Skeletal muscle cell (primary cell): ENCODE measurements at places on chromosomes 4 and X.

GRCh38 chrX:97860226-97860625, 976.5 kb downstream of the RPA4 start:
- peak; percentile 20 for DNase-seq

DNA sequence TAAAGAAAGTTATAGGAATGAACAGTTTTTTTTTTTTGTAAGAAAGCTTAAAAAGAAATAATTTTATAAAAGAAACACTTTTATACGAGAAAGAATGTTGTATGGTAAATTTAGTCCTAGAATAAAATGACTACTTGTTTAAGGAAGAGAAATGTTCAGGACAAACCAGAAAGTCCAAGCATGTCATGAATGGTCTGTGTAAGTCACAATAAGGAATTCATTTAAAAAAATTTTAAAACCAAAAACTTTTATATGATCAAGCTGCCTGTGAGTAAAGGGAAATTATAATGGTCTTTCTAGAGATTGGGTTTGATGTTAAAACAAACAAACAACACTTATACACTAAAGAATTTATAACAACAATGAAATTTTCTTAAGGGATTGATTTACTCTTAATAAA, 858.9 kb upstream of the PCDH7 start:
- DNase-seq, result no peak

GRCh38 chr4:87851332-87851731, 18.6 kb downstream of the MEPE start:
- no peak for DNase-seq

- no peak for DNase-seq
Observed at GRCh38 chr4:106370214-106370613, 1.6 kb upstream of the GIMD1 start.

DNA sequence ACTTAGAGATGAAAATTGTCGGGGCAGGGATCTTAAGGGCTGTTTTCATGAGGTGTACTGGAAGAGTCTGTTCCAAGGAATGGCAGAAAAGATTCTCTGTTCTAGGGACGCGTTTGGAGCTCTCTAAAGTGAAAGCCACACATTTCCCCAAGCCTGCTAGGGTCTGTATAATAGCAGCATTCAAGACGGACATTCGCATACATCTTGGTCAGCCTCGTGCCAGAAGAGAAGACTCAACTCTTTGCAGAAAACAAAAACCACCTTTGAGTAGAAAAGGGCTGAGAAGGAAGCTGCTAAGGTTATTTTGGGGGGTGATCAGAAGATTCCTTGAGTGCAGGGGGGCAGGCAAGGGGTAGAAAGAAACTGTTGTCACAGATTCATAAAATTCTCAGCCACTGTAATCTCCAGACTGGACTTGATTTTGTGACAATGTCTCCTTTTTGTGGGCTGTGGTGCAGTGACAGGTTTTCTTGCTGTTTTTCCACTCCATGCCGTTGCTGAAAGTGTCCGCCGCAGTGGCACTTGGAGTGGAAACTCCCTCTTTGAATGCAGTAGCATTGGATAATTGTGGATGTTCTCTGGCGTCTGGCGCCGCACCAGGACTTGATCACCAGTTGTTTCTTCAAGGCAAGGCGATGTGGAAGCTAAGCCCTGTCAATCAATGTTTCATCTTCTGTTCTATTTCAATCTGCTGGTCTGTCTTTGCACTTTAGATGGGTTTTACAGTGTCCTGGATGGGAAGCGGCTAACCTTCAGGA, 2.9 kb downstream of the GYG2 start:
- DNase-seq, result no peak

- no peak for DNase-seq
Observed at GRCh38 chrX:129719931-129720530, 18.7 kb upstream of the XPNPEP2 start.

DNA sequence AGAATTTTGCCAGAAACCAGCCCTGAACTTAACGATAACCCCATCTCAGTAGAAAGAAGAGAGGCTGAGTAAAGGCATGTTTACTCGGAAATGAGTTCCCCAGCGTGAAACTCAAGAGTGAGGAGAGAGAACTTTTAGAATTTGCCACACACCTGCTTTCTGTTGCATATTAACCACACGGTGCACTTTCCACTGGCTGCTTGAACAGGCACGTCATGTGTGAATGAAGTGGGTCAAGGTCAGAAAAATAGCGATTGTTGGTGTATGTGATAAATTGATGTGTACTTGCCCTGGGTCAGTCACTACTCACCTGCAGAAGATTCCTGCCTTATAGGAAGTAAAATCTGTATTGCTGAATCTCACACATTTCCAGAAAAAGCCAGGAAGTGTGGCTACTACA, 395.7 kb downstream of the TRIML1 start:
- DNase-seq, result no peak

GRCh38 chrX:64394874-64395567, at the start of gene MTMR8:
Gene MTMR8 (minus strand): TSS chrX:64395452. CDS start chrX:64395363, 89 bp downstream.
- DNase-seq, result no peak

GRCh38 chr4:173189117-173189693, 20.6 kb downstream of the GALNT7 start:
- DNase-seq, result no peak

DNA sequence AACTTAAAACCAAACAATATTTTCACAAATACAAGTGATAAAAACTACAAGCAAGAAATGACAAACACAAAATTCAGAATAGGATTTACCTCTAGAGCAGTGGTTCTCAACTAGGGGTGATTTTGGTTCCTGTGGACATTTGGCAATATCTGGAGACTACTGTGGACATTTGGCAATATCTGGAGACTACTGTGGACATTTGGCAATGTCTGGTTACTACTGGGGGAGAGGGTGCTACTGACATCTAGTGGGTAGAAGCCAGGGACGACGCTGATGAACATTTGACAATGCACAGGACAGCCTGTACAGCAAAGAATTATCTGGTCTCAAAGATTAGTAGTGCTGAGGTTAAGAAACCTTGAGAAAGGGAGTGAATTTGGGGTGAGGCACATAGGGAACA, 169.8 kb downstream of the CLCN4 start:
- DNase-seq, result peak; percentile 23

DNA sequence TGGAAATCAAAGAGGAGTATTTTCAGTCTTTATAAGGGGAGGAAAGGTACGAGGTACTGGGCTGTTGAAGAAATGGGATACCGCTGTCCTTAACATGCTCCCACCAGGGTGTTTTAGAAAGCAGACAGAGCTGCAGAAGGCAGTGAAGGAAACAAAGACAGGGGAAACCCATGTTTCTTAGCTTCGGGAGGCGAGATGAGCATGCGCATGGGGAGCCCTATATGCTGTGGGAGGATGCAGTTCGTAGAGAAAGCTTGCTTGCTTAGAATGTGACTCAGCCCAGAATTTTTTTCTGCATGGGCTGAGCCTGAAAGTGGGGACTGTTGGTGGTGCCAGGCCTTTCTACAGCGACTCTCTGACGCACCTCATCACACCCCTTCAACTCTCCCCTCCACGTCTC, 28.8 kb upstream of the SCOC start:
- no peak for DNase-seq

GRCh38 chr4:120209706-120210105, 143.1 kb upstream of the MAD2L1 start:
- DNase-seq, result no peak

DNA sequence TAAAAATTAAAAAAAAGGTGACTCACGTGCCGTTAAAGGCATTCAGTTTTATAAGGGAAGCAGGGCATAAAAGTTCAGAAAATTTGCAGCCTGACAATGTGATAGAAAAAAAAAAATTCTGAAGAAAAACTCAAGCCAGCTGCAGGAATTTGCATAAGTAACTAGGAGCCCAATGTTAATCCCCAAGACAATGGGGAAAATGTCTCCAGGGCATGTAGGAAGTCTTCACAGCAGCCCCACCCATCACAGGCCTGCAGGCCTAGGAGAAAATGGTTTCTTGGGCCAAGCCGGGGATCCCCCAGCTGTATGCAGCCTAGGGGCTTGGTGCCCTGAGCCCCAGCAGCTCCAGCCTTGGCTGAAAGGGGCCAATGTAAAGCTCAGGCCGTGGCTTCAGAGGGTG, 31.2 kb downstream of the CHM start:
- no peak for DNase-seq

- DNase-seq, result no peak
Observed at GRCh38 chr4:159250751-159251325, 148.0 kb downstream of the RAPGEF2 start.
